ENCODE measurements at places on chromosomes 5 and 9.
A peak's percentile ranks its signal among the peaks of the same experiment; 100 is the strongest.

- no peak for DNase-seq
These were observed 52.5 kb downstream of the RAB3C start for GRCh38 chr5:58635416-58635815.

DNA sequence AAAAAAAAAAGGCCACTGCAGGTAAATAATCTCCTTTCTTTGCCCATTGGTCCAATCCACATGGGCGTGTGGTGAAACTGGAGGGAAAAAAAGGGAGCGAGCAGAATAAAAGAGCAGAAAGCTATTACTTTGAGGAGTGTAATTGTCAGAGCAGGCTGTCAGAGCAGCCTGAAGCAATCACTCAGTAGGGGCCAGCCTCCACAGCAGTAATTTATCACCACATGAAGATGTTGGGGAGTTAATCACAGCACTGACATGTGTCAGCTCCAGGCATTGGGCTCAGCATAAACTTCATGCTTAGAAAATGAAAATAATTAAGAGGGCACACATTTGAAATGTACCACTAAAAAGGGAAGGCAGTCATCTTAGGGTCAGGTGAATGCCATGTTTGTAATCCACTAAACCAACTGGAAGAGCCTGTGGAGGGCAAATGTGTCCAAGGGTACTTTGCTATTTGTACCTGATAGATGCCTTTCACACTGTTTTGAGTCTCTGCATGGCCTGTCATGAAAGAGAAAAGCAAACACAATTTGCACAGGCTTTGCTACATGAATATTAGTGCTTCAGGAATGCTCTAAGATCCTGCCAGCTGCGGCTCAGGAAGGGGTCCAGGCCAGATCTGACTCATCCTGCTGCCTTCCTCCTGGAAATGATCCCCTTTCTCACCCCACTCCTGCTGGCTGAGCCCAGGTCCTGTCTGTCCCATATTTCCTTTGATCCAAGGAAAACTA, 2.9 kb upstream of the PTGER4 start:
- no peak for DNase-seq

- DNase-seq, result no peak
These were observed 320.8 kb upstream of the RFX3 start for GRCh38 chr9:3846573-3846972.

DNA sequence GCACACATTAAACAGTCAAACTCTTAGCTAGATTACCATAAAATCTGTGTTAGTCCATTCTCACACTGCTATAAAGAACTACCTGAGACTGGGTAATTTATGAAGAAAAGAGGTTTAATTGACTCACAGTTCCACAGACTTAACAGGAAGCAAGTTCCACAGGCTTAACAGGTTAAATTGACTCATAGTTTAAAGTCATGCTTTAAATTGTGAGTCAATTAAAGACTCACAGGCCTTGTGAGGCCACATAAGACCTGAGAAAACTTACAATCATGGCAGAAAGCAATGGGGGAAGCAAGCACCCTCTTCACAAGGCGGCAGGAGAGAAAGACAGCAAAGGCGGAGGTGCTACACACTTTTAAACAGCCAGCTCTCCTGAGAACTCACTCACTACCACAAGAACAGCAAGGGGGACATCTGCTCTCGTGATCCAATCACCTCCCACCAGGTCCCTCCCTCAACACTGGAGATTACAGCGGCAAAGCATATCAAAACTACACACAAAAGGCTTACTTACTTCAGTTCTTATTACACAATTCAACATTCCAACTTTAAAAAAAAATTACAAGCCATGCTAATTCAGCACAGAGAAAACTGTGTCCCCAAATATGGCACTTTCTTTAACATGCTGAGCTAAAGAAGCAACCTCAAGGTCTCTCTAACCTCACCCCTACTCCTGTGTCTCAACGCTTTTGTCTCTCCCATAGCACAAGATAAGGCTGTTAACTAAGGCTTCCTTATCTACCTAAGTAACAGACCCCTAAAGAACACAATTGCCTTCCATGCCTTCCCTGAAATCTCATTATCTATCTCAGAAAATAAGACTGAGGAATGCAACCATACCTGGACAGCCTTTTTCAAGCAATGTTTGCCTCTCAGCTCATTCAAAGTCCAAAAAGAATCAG, 805.1 kb downstream of the NR2F1-AS1 start:
- no peak for DNase-seq

GRCh38 chr5:153043886-153044285, 446.6 kb upstream of the GRIA1 start:
- no peak for DNase-seq

- DNase-seq, result no peak
These were observed 21.7 kb downstream of the SLC6A18 start for GRCh38 chr5:1246711-1247431.

GRCh38 chr5:74206579-74207550, 433.7 kb downstream of the ENC1 start:
- no peak for DNase-seq

DNA sequence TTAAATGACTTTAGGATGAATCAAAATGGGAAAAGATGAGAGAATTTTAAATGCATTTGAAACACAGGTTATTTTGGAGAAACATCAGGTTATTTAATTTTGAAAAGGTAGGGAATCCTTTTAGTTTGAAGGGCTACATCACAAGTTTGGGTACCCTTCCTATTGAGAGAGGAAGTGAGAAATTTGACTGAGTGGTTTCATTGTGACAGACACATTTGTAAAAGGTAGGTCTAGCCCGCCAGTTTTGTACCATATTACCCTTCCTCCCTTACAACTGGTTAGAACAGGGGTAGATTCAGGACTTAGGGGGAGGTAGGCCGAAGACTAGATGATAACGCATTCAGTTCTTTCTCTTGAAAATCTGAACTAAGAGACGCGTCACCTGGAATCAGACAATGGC, 464.2 kb downstream of the EBF1 start:
- DNase-seq, result no peak

DNA sequence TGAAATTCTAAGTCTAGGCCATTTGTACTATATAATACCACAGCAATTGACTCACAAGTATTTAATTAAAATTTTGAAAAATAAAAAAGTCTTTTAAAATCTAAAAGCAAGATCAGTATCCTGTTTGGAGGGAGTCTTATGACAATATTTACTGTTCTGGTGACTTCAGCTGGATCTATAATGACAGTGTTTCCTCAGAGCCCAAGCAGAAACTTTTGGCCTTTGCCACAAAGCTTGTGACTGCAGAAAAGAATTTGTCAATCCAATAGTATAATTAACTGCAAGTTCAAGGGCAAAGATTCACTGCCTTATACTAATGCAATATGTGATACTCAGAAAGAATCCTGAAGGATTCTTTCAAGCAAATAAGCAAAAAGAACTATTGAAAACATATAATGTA, 49.6 kb upstream of the RAPGEF6 start:
- DNase-seq, result no peak

DNA sequence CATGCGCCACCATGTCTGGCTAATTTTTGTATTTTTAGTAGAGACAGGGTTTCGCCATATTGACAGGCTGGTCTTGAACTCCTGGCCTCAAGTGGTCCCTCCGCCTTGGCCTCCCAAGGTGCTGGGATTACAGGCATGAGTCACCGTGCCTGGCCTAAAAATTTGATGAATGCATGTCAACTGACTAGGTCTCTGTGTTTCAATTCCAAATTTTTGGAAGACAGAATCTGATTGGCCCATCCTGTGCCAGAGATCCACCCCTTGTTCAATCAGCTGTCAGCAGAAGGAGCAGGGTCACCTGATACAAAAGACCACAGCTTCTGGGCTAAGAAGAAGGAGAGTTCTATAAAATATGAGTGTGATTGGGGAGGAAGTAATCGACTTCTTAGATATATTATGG, 43.5 kb upstream of the COL15A1 start:
- no peak for DNase-seq

DNA sequence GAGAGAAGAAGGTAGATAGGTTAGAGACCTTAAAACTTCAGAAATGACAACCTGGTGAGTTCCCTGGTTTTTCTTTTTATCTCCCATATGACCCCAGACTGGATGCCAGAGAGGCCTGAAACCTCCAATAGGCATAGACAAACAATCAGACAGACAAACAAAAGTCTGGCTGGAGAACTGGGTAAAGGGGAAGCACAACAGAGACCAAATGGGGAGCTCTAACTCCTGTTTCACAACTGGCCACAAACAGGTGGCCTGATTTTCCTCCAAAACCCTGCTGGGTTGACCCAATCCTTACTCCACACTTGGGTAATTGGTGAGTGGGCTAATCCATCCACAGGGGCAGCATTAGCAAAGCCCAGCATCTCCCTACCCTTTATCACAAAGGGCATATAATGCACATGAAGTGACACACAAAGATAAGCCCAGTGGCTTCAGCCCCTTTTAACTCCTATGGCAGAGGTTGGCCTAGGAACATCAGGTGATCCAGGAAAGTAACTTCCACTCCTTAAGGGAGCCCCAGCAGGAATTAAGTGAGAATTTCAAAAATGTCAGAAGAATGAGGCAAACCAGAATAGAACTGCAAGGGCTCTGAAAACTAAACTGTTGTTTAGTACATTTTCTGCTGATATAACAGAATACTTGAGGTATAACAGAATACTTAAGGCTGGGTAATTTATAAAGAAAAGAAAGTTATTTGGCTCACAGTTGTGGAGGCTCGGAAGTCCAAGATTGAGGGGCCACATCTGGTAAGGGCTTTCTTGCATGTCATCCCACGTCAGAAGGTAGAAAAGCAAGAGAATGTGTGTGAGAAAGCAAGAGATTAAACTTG, 60.9 kb upstream of the ROR2 start:
- no peak for DNase-seq

- DNase-seq, result no peak
These were observed 1076.7 kb downstream of the NR2F1-AS1 start for GRCh38 chr5:92504346-92504745.

GRCh38 chr9:5315187-5315923, 10.8 kb upstream of the RLN2 start:
- DNase-seq, result no peak

- DNase-seq, result no peak
These were observed 363.6 kb downstream of the ANXA1 start for GRCh38 chr9:73515216-73515615.

DNA sequence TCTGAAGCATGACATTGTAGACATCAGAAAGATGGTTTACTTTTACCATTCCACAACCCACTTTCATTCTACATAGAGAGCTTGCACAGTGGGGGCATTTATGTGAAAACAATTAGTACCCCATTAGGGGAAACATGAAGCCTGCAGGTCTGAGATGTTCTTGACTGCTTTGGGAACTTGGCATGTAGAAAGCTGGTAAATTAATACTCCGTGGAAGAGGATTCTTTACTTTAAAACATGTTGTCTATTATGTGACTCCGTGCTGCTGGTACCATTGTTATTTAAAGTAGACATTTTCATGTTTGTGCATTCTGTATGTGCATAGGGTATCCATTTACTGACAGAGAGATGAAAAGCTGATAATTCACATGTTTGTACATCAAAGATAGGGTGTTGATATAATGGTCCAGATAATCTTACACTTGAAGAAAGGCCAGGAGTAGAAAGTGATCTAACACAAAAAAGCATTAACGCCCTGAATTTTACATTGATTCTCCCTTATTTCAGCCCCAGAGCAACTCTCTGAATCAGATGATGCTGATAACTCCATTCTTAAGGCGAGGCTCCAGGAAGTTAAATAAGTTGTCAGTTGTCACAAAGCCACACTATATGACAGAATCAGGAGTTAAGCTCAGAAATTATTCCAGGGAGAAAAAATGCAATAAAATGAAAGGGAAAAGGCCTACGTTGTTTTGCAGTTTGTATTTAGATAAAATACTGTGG, 50.1 kb upstream of the CD180 start:
- no peak for DNase-seq

GRCh38 chr5:67015541-67016191, 180.9 kb downstream of the CD180 start:
- no peak for DNase-seq

GRCh38 chr5:147190331-147190730, 44.5 kb upstream of the STK32A start:
- no peak for DNase-seq

GRCh38 chr5:77630114-77630680, 8.3 kb downstream of the OTP start:
- DNase-seq, result peak; percentile 80

DNA sequence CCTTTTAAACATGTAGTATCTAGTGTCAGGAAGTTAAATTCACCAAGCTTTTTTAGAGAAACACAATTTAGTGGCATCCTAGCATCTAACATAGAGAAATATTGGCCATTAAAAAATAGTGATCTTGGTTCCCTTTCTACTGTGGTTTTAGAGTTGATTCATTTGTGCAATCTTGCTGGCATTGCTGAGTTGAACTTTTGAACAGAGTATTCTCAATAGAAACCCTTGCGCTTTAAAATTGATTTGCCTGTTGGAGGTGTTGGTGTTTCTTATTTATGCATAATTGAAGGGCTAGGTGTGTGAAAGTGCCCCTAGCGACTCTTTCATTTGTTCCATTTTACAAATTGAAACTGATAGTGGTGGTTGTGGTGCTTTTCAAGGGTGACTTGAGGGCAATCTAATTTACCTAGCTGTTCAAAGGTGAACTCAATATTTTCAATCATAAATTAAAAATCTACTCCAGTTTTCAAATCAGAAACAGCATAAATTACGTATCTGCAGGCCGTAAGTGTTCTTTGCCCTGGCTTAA, 73.0 kb upstream of the MPDZ start:
- no peak for DNase-seq

GRCh38 chr5:136621743-136622142, 256.4 kb upstream of the TRPC7 start:
- no peak for DNase-seq

DNA sequence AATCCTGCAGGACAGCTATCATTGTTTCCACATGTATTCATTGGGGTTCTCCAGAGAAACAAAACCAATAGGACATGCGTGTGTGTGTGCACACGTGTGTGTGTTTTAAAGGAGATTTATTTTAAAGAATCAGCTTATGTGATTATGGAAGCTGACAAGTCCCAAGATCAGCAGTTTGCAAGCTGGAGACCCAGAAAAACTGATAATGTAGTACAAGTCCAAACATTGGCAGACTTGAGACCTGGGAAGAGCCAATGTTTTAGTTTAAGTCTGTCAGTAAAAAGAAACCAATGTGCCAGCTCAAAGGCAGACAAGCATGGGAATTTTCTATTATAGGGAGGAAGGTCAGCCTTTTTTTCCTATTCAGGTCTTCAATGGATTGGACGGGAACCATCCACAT, 35.3 kb downstream of the ADRB2 start:
- DNase-seq, result no peak

DNA sequence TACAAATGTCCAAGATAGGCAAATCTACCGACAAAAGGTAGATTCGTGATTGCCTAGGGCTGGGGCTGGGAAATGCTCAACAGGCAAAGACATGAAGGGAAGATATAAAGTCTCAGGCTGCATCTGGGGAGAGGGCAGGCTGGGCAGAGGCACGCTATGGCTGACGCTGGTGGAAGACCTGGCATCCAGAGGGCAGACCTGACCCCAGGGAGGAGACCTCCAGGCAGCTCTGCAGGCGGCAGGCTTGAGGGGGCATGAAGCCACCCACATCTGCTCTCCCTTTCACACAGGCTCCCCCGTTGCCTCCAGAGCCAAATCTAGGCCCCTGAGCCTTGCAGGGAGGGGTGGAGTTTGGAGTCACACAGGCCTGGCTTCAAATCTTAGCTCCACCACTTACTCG, 145.5 kb downstream of the PAX5 start:
- no peak for DNase-seq

Data from Kasumi-1 (cell line).